IMR-90 (cell line): ENCODE measurements at places on chromosomes 6 and 20. TPM values are rescaled to one million over a fixed set of nuclear protein-coding genes. Genes with fewer than 3 reads are reported as not detected.
A peak's percentile ranks its signal among the peaks of the same experiment; 100 is the strongest.

The TCF21 gene
- total RNA-seq: 6.6 and 8.1 TPM in 2 replicates

The FILIP1 gene
- total RNA-seq: under 0.01 TPM in 2 replicates

The OR12D3 gene
- not detected in 2 replicates for total RNA-seq

The GRM4 gene
- not detected in 2 replicates for total RNA-seq

The TCP11 gene
- total RNA-seq: 0.36 and 0.56 TPM in 2 replicates

The PRR3 gene
- 7.2 TPM in 2 replicates for total RNA-seq

The ANGPT4 gene
- not detected in 2 replicates for total RNA-seq

The ZNF165 gene
- total RNA-seq: 0.28 and 0.36 TPM in 2 replicates

The PRSS16 gene
- total RNA-seq: not detected in 2 replicates

GRCh38 chr6:165675120-165675519, 12.1 kb upstream of the PDE10A start:
- DNase-seq: peak; percentile 38
- H3K36me3 ChIP-seq: no peaks in the 10 kb centered on the region
- H3K4me1 ChIP-seq: peaks cover 2% of the 10 kb centered on the region
- no peak overlapping the region for H3K27ac ChIP-seq

GRCh38 chr6:6131492-6132109, 124.9 kb upstream of the NRN1 start:
- no peak overlapping the region for H3K27ac ChIP-seq
- H3K4me3 ChIP-seq: no peak overlapping the region
- no peaks in the 10 kb centered on the region for H3K27me3 ChIP-seq
- H3K36me3 ChIP-seq: no peaks in the 10 kb centered on the region
- H3K4me1 ChIP-seq: no peaks in the 10 kb centered on the region

- H3K27ac ChIP-seq: no peak overlapping the region
- H3K4me1 ChIP-seq: no peaks in the 10 kb centered on the region
- H3K36me3 ChIP-seq: no peaks in the 10 kb centered on the region
- H3K4me3 ChIP-seq: no peak overlapping the region
Observed at GRCh38 chr6:118370722-118371121, 177.4 kb upstream of the PLN start.

DNA sequence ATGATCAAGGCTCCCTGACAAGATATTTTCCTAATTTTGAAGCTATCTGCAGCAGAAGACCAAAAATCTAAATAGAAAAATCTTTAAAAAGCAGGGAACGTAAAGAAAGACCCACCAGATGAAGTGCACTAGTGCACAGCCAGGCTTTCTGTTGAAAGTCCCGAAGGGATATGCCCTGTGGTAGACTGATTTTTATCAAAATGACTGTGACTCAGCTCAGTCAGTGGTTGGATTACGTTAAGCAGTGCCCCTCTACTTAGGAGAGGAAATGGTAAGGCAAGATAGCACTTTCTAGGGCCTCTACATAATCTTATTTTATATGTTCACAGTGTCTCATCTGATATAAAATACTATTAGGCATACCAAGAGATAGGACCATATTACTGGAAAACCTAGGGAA, 123.4 kb upstream of the RAB32 start:
- H3K27me3 ChIP-seq: no peaks in the 10 kb centered on the region
- H3K4me1 ChIP-seq: no peaks in the 10 kb centered on the region
- no peak overlapping the region for H3K27ac ChIP-seq
- H3K4me3 ChIP-seq: no peak overlapping the region

DNA sequence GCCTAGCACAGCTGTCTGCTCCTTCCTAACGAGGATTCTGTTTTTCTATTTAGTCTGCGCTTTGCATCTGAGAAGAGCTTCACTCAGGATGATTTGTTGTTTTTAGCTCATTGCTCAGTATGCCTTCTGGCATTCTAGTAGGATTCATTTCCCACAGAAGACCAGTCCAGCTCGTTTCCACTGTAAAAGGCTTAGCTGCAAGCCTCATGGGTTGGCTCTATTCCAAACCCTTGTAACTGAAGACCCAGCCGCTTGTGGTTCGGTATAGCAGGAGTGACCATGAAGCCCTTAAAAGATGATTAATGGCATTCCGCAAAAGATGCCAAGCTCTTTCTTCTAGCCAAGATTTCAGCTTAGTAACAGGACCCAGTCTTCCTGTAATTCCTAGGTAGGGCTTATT, 7.2 kb downstream of the ADGRF1 start:
- no peaks in the 10 kb centered on the region for H3K36me3 ChIP-seq
- no peak overlapping the region for H3K4me3 ChIP-seq
- no peak overlapping the region for H3K27ac ChIP-seq

DNA sequence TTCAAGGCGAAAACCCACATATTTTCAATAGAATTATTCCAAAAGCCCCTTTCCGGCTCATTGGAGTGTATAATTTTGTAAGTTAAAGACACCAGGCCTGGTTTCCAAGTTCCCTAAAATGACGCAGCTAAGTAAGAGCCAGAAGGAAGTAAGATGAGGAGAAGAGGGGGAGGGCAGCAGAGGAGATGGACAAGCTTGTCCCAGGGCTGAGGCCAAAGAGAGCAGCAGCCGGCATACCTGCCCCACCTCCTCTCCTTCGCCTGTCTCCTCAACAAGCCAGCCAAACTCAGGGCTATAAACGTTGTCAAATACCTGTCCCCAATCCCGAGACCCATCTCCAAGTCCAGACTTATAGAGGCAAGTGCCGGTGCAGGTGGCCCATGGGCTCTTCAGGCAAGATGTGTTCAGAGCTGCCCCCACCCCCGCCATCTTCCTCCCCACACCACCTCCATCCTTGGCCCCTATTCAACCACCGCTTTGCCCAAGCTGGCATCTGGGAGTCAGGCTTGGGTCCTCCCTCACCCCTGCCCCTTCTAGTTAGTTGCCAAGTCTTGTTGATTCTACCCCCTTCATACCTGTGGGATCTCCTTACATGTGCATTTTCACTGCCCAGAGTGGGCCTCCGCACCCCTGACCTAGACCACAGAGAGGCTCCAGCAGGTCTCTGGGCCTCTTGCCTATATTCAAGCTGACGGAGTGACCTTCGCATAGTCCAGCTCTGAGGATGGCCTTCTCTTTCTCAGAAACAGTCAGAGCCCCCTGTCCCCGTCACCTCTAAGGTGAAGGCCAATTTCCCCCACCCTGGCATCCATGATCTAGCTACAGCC, 75.7 kb upstream of the SIRPA start:
- H3K27me3 ChIP-seq: no peaks in the 10 kb centered on the region
- DNase-seq: no peak
- no peak overlapping the region for H3K4me3 ChIP-seq
- no peak overlapping the region for H3K27ac ChIP-seq

DNA sequence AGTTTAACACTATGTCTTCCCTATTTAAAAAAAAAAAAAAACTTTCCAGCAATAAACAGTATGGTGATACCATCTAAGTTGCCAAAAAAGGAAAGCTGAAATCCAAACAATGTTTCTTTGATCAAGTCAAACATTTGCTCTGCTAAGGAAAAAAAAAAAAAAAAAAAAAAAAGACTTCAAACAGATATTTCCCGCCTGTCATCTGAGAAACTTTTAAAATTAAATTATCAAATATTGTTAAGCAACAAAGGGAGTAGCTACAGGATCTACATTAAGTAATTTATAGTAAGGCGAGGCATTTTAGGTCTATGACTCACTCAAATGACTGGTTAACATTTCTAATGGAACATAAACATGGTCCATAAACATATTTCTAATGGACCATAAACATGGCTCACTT, 121.2 kb downstream of the DST start:
- peak; percentile 73 for DNase-seq
- peaks cover 18% of the 10 kb centered on the region for H3K36me3 ChIP-seq
- H3K4me3 ChIP-seq: no peak overlapping the region

DNA sequence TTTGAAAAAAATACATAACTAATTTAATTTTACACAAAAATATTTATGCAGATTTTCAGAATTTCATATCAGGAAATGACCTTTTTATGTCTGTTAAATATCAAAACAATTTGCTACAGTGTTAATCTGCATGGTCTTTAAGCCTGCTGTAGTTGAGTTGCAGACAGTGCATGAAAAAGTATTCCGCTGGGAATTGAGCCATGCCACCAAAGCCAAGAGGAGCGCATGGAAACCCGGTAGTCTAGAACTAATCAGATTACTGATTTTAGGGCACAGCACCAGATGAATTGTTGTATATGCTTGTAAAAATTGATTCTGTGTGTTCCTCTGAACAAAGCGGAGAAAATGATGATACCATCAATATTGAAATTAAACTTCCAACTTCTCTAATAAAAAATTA, 34.3 kb upstream of the LAMP5 start:
- no peak for DNase-seq
- H3K4me3 ChIP-seq: no peak overlapping the region
- H3K27ac ChIP-seq: no peak overlapping the region
- H3K4me1 ChIP-seq: no peaks in the 10 kb centered on the region
- H3K27me3 ChIP-seq: no peaks in the 10 kb centered on the region
- 0 out of 2 replicates have a peak, but pooled peaks cover 2% of the 10 kb centered on the region for H3K36me3 ChIP-seq

DNA sequence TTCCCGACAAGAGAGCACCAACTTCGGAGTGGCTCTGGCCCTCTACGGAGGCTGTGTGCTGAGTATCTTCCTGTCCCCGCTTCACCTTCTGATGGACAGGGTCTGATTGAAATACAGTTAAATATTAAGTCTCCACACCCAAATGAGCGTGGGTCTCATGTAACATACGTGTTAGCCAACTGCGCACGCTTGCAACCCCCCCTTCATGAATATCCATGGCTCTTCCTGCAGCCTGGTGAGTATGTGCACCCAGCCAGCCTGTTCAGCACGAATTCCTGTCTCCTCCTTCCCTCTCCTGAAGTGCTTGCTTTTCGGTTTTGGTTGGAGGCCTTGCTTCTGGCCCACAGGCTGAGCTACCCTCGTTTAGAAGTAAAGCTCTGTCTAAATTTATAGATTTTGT, 102.9 kb upstream of the FRMD1 start:
- H3K36me3 ChIP-seq: no peaks in the 10 kb centered on the region
- H3K4me1 ChIP-seq: no peaks in the 10 kb centered on the region
- no peak overlapping the region for H3K4me3 ChIP-seq
- H3K27me3 ChIP-seq: no peaks in the 10 kb centered on the region

- no peak overlapping the region for H3K27ac ChIP-seq
- H3K4me3 ChIP-seq: no peak overlapping the region
- H3K36me3 ChIP-seq: no peaks in the 10 kb centered on the region
- H3K27me3 ChIP-seq: peaks cover 9% of the 10 kb centered on the region; the same call in 1 of the 2 replicates
- DNase-seq: no peak
- no peaks in the 10 kb centered on the region for H3K4me1 ChIP-seq
Observed at GRCh38 chr20:48597521-48598302, 230.1 kb downstream of the PREX1 start.

GRCh38 chr6:139888681-139889122, 514.3 kb upstream of the CITED2 start:
- H3K4me1 ChIP-seq: peaks cover 5% of the 10 kb centered on the region
- peak; percentile 17 for DNase-seq
- no peaks in the 10 kb centered on the region for H3K36me3 ChIP-seq
- H3K27ac ChIP-seq: peak overlapping the region; percentile 1; the same call in 1 of the 2 replicates
- no peak overlapping the region for H3K4me3 ChIP-seq

DNA sequence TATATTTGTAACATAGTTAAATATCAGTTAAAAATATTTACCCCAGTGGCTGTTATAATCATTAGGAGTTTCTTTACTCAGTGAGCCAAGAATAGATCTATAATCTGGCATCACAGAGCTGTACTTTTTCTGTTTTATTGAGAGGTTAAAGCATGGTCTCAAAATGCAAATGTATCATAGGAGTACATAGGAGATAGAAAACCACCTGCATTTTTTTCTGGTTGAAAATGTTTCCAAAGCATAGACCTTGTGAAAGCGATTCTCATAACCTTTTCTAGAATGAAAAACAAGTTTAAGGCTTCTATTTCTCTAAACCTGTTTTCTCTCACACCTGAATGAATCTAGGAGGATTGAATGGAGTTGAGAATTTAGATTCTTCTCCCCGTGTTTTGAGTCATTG, 14.4 kb downstream of the KCNQ5 start:
- H3K4me3 ChIP-seq: no peak overlapping the region
- no peaks in the 10 kb centered on the region for H3K4me1 ChIP-seq
- H3K27me3 ChIP-seq: no peaks in the 10 kb centered on the region
- no peak for DNase-seq
- no peaks in the 10 kb centered on the region for H3K36me3 ChIP-seq

DNA sequence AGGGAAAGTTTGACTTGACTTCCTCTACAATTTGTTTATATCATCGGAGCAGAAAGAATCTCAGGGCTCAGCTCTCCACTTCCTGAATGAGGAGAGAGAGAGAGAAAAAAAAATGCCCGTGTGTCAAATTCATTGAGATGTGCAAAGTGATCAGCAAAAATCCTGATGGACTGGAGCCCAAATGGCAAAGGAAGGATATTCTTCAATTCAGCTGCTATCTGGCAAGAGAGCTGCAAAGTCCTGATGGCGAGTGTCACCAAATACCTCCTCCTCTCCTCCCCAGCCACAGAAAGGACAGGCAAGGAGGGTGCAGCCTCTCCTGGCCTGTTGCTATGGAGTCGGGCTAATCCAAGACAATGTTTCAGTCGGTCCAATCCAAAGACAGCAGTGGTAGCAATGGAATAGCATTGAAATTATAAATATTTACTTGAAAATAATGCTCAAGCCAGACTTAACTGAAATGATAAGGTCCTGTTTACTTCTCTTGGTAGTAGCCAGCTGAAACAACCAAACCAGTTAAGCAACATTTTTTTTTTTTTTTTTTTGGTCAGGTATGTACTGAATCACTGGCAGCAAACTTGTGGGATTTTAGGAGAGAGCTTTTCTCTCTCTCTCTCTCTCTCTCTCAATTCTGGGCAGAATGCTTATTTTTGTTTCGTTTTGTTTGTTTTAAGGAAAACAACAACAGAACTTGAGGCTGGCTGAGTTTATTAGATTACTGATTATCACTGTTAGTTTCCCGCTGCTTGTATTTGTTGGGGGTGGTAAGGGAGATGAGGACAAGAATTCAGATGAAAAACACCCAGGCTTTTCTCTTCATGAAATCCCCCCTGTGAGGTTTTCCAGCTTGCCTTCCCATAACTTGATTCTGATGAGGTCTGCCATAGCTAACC, 204.2 kb downstream of the BCAS1 start:
- peak overlapping the region; percentile 87 for H3K27ac ChIP-seq
- H3K4me3 ChIP-seq: peak overlapping the region; percentile 8; the same call in 1 of the 2 replicates
- H3K4me1 ChIP-seq: peaks cover 23% of the 10 kb centered on the region
- H3K36me3 ChIP-seq: no peaks in the 10 kb centered on the region

DNA sequence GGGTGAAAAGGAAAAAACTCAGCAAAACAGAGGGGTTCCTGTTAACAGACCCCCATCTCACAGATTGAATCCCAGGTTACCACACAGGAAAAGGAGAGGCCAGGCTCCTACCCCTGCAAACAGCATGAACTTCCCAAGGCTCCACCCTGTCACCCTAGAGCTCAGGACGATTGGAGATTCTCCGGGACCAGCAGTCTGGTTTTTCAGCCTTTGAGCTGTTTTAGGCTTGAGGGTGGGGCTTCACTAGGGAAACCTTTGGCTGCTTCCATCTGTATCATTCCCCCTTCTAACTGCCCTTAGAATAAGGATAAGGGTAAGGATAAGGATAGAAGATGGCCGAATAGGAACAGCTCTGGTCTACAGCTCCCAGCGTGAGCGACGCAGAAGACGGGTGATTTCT, 16.0 kb downstream of the C6orf58 start:
- no peaks in the 10 kb centered on the region for H3K36me3 ChIP-seq
- H3K27ac ChIP-seq: no peak overlapping the region
- H3K4me1 ChIP-seq: no peaks in the 10 kb centered on the region
- DNase-seq: no peak
- H3K27me3 ChIP-seq: no peaks in the 10 kb centered on the region; the same call in 1 of the 2 replicates
